ENCODE measurements at places on chromosomes 11 and 22. TPM values are rescaled to one million over a fixed set of nuclear protein-coding genes. Genes with fewer than 3 reads are reported as not detected.

- no peak for DNase-seq
These were observed 75.0 kb downstream of the SCN3B start for GRCh38 chr11:123579482-123579812.

DNA sequence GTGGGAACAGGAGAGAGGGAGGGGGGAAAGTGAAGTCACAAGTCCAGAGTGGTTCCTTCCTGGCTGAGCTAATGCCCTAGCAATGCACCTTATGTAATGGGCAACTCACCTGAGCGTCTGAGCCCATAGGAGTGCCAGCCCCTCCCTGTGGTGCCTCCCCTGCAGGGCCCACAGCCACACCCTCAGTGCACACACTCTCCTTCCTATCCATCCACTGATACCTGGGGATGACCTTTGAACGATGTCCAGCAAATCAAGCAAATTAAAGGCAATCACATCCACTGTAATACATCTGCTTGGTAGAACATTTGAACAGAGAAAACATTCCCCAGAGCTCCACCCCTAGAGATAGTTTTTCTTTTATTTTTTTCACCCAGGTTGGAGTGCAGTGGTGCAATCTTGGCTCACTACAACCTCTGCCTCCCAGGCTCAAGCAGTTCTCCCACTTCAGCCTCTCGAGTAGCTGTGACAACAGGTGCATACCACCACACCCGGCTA is 19.6 kb upstream of the MICAL2 start:
- DNase-seq: no peak

DNA sequence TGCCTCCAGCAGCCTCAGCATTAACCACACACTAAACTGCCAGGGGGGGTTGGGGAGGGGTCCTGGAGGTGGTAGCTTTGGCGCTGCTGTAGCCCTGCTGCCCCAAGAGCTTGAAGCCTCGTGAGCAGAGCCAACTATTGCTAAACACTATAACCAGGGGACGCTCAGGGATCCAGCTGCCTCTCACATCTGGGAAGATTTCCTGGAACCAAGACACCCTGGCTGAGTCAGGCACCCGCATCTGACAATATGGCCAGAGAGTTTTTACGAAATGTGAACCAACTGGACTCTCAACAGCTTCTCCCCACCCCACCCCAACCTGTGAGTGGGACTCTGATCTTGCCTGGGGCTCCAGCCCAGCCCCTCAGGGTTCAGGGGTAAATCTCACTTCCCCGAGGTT is 14.3 kb downstream of the C1QTNF6 start:
- no peak for DNase-seq

NCAPH2 gene
- 51.5 TPM for total RNA-seq

MAPK8IP2 gene
- total RNA-seq: 18.8 TPM

- DNase-seq: no peak
These were observed 134.3 kb downstream of the CRYBB2 start for GRCh38 chr22:25353516-25354445.

DNA sequence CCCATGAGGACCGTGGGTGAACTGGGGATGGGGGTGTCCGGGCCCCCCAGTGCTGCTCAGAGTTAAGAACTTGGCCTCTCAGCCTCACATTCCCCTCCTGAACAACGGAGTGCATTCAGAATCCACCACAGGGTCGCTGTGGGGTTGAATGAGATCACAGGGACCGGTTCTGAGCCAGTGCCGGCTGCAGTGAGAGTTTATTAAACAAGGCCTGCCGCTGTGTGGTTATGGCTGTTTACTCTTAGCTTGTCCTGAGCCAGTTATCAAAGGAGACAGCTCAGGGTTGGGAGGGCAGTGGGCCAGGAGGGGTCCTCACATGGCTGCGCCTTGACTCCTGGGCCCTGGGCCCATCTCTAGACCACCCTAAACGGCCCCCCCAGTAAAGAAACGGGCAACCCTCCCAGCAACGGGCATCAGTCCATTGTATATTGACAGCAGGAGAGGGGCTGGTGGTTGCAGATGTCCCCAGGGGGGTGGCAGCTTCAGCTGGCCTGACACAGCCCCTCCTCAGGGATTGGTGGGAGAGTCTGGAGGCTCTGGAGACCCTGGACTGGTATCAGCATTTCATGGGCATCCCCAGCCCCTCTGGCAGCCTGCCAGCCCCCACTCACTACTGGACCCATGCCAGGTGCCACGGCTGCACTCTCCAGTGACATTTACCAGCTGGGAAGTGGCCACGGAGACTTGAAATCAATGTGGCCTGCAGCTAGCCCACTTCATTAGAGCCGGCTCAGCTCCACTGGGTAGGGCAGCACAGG is 15.1 kb upstream of the CABP7 start:
- peak; percentile 26 for DNase-seq

DNA sequence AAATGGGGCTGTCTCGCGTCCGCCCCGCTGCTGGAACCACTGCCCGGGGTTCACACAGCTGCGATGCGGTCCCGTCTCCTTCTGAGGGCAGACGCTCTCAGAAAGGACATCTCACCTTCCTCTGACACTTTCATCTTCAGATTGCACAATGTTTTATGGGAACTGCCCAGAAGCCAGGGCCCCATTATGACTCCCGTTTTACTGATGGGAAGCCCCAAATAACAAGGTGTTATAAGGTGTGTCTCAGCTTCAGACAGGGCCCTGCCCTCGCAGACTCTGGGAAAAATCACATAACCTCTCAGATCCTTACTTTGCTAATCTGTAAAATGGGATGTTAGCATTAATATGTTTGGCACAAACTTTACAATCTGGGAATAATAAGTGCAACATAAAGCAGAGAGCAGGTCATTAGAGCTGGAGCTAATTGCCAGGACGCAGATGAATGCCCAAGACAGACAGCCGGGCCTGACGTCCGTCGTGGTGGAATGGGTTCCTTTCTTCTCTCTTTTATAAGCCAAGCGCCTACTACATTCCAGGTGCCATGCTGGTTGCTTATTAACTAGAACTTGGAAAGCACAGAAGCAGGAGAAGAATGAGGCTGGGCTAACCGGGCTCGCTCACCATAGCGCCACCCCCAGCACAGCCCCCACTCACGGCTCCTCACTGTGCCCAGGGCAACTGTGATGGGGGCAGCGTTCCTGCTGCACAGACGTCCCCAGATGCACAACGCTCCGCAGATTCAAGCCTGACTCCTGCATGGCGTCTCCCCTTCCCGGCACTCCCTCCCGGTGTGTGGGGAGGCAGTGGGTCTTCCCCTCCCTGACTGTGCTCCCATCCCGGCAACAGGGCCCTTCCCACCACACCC is 43.8 kb downstream of the TRMU start:
- DNase-seq: no peak

- no peak for DNase-seq
These were observed 45.6 kb upstream of the PLET1 start for GRCh38 chr11:112306230-112306629.

DNA sequence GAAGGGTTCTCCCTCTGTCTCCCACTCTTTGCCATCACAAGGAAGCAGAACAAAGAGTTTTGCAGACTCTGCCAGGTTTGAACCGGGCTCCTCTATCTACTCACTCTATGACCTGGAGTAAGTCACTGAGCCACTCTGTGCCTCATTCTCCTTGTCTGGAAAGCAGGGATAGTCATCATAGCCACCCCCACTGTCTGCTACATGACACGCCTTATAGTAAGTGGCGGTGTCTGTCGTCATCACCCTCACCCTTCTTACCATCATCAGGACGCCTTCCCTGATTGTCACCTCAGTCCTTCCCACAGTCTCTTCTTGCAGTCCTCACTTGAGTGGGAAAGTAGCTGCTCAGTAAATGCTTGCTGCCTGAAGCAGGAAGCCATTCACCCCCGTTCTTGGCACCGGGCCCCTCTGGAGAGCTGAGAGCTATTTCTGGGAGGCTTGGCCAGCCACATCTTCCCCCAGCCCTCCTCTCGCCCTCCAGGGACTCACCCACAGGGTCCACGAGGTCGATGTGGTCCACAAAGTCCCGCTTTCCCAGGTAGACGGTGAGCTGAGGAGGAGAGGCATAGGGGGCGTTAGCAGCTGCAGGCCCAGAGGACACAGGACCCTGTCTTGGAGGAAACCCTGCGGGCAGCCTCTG is 46.4 kb downstream of the TPBGL start:
- no peak for DNase-seq

GRCh38 chr11:36407356-36407755 is 102.7 kb downstream of the TRAF6 start:
- DNase-seq: no peak

- no peak for DNase-seq
These were observed 16.2 kb upstream of the ACER3 start for GRCh38 chr11:76844511-76844910.

GLYATL2 gene
- not detected for total RNA-seq

- no peak for DNase-seq
These were observed 994 bp downstream of the TAGLN start for GRCh38 chr11:117199916-117200812.

MRGPRE gene
- total RNA-seq: not detected

DNA sequence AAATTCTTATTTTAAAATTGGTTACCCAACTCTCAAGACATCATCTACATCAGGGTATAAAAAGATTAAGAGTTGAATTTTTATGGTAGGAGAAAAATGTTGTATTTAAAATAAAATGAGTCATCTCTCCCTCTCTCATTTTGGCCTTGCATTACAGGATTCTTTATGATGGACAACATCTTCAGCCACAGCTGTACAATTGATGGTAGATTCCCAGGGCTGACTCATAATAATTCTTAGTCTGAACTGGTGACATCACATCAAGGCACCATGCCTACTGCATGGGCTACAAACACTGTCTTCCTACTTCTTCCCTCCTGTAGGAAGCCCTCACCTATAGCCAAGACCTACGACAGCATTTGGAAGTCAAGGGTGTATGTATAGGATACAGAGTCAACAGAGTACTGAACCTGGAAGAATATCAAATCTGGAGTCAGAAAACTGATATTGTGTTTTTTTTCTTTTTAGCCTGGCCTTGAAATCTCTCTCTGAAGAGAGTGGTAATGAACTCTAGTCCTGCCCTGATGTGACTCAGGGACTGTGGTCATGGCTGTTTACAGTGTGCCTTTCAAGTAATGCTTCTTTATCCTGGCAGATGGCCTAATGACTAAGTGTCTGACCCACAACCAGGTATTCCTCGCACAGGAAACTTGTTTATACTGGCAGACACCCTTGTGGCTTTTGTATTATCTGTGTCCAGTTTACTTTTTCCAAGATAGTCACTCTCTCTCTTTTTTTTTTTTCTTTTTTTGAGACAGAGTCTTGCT is 32.5 kb downstream of the MRGPRX2 start:
- no peak for DNase-seq

GRCh38 chr11:8381343-8381742 is 117.7 kb upstream of the LMO1 start:
- DNase-seq: no peak

PTPRCAP gene
- total RNA-seq: 0.79 TPM

GUCY1A2 gene
- total RNA-seq: 0.34 TPM

RBMXL2 gene
- not detected for total RNA-seq

GRCh38 chr11:73321604-73322381 is 13.7 kb downstream of the ARHGEF17 start:
- DNase-seq: no peak

- DNase-seq: no peak
These were observed 1.8 kb downstream of the DEPDC7 start for GRCh38 chr11:33017478-33017877.

SLC1A2 gene
- total RNA-seq: 0.71 TPM

FZD4 gene
- total RNA-seq: 1.9 TPM

FJX1 gene
- total RNA-seq: 10.0 TPM

DNA sequence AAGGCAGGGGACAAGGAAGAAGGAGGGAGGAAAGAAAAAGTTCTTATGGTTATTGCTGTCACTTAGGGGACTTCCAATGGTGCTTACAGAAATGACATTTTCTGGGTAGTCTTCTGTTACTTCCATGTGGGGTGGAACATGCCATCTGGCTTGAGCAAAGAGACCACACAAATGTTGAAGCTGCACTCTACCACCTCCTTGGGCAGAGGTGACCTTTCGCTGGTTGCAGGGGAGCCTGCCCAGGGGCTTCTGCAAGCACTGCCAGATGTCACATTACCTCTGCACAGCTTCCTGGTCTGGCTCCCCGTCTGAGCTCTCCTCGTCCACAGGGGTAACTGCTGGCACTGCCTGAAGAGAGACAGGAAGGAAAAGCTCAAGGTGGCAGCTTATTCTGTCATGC is 32.6 kb upstream of the APOA1 start:
- DNase-seq: no peak

DNA sequence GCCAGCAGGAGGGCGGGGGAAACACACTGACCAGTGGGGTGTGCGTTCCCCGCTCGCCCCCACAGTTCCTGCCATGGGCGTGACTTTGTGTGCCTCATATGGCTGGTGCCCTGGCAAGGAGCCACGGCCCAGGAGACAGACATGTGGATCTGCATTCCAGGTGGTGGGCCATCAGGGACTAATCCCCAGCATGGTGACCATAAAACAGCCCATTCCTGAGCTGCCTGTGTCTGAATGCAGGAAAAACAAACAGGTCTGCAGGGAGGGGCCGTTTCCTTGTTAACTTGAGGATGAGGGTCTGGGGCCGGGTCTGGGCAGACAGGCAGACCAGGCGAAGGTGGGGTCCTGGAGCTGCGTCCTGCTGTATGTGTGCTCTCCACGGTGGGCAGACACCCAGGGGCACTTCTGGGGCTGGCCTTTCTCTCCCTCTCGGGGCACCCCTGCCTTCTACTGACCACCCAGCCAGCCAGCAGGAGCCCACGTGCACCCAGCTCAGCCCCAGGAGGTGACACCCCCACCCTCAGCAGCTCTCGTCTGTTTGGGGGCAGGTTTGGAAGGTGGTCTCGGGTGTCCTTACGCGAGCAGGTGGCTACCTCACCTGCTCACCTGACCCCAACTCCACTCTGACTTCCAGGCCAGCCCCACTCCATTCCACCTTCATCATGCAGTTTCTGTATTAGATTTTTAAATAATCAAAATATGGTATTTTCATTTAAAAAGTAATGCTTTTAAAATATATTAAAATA is 120.3 kb downstream of the KCNQ1OT1 start:
- no peak for DNase-seq

GRCh38 chr11:112345166-112345565 is 84.5 kb upstream of the PLET1 start:
- DNase-seq: no peak

DNA sequence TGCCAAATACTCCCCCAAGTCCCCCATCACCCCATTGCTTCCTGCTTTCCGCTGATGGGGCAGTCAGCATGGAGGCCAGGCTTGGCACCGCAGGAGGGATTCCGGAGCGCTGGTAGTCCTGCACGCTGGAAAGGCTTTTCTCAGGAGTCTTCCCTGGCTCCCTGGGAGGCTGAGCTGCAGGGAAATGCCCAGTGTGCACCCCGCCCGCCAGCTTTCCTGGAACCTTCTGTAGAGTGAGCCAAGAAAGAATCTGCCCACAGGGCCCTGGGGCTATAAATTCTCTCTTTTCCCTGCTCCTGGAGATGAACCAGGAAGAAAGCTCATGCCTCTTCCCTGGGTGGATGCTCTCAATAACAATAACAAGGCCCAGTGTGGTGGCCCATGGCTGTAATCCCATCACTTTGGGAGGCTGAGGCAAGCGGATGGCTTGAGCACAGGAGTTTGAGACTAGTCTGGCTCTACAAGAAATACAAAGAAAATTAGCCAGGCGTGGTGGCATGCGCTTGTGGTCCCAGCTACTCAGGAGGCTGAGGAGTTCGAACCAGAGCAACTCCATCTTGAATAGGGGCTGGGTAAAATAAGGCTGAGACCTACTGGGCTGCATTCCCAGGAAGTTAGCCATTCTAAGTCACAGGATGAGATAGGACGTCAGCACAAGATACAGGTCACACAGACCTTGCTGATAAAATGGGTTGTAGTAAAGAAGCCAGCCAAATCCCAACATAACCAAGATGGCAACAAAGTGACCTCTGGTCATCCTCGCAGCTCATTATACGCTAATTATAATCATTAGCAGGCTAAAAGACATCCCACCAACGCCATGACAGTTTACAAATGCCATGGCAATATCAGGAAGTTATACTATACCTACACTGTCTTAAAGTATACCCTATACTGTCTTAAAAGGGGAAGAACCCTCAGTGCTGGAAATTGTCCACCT is 46.4 kb upstream of the FTH1 start:
- DNase-seq: no peak

PRR14L gene
- 16.1 TPM for total RNA-seq

MUC2 gene
- not detected for total RNA-seq

Measured in SK-MEL-5 (cell line).